ENCODE measurements at places on chromosomes 6 and 20.

GRCh38 chr6:157159348-157159747, 164.0 kb downstream of the TMEM242 start:
- DNase-seq = no peak

DNA sequence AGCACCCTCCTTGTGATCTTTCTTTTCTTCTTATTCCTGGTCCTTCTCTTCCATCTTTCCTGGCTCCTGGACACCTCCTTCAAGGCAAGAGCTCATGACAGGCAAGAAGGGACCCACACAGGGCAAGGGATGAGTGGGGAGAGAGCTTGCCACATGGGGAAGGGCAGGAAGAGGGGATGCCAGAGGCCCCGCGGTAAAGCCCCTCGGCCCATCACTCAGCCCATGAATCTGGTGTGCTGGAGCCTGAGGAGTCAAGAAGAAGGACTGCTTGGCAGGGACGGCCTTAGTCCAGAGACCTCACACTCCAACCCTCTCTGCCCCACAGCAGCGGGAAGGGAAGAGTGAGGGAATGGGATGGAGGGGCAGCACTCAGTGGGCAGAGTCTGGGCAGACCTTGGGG, 52.3 kb upstream of the SAYSD1 start:
- no peak for DNase-seq

DNA sequence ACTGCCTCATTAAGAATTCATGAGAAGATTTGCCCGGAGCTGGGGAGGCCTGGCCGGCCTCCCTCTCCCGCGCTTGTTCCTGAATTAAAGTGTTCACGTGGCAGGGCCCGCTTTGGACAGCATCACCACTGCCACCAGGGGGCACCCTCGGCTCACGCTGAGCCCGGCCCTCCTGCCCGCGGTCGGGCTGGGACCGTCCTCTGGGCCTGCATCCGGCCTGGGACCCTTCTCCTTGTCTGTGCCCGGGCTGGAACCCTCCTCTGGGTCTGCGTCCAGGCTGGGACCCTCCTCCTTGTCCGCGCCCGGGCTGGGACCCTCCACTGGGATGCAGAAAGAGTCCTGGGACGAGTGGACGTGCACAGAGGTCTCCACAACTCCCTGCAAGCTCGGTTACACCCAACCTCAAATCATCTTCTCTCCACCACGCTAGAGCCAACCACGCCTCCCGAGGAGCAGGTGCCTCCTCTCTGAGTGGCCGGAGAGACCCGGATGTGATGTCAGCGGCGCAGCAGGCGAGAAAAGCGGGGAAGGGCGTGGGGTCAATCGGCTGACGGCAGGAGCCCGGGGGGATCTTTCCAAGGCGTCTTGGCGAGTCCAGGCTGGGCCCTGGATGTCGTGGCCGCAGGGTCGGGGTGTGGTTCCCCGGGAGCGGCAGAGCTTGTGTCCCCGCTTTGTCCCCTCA, 50.9 kb upstream of the DACT2 start:
- peak; percentile 33 for DNase-seq

GRCh38 chr6:26336355-26337198, 28.4 kb upstream of the BTN3A2 start:
- peak; percentile 76 for DNase-seq

DNA sequence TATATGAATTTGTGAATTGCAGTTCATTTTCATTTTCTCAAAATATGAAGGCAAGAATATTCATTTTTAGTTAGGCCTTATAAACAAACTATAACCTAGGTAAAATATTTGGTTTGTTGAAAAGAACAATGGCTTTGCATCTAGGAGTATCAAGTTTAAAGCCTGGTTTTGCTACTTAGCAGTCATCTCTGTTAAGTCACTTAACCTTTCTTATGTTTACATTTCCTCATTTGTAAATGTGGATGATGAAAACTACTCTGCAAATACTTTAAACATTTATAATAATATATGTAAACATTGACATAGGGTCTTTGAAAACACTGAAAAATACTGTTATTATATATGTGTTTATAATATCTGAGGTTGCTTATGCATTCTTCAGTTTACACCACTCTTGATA, 135.5 kb downstream of the CENPW start:
- no peak for DNase-seq

GRCh38 chr20:19074828-19075516, 137.5 kb upstream of the SLC24A3 start:
- DNase-seq = no peak

DNA sequence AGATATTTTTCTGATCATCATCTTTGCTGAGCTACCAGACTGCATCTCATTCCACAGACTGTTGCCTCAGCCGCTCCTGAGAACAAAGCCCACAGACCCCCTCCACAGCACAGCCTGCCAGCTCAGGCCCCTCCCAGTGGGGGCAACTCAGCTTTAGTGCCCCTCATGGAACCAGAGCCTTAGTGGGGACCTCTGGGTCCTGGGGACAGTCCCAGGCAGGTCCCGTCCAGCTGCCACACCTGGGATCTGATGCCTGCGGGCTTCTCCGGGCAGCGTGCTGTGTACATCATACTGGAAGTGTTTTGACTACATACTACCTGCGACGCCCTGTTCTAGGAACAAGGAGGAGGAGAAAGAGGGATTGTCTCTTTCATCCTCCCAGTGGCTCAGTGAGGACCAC, 38.3 kb upstream of the QKI start:
- DNase-seq = no peak

DNA sequence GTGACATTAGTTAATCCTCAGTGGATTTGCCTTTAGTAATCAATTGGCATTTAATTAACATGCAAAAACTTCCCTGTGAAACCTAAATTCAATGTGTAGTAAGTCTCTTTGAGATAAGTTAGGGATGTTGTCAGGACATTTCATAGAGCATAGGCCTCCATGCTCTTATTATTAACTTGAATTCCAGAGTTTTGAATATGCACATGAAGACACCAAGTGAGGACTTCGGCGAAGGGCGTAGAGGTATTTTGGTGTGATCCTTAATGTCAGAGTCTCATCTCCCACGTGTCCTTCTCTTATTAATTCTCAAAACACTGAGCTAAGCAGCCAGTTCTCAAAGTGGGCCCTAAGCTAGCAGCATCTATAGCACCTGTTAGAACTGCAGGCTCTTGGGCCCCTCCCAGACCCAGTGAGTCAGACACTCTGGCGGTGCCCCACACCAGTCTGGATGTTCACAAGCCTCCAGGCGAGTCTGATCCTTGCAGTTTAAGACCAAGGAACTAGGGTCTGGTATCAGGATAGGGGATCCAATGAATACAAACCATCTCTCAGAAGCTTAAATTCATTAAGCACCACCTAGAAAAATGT, 292.1 kb downstream of the QKI start:
- DNase-seq = peak; percentile 6

GRCh38 chr6:15413466-15414234, 167.8 kb downstream of the JARID2 start:
- peak; percentile 40 for DNase-seq

GRCh38 chr6:112332274-112332673, 14.9 kb upstream of the RFPL4B start:
- DNase-seq = peak; percentile 80

DNA sequence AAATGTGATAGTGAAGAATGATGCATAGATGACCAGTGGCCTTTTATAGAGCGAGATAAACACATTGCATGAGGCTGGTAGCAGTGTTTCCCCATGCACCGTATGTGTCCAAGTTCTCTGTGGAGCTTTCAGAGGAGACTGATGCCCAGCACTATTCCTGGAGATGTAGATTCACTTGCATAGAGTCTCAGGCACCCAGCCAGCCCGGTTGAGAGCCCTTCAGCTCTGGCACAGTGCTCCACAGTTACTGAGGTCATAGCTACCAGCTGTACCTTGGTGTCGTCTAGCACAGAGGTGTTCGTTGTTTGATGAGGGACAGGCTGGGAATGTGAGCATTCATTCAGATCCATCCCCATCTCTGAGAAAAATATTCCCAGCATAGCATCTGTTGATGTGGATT, 328.9 kb downstream of the FARS2 start:
- DNase-seq = no peak

DNA sequence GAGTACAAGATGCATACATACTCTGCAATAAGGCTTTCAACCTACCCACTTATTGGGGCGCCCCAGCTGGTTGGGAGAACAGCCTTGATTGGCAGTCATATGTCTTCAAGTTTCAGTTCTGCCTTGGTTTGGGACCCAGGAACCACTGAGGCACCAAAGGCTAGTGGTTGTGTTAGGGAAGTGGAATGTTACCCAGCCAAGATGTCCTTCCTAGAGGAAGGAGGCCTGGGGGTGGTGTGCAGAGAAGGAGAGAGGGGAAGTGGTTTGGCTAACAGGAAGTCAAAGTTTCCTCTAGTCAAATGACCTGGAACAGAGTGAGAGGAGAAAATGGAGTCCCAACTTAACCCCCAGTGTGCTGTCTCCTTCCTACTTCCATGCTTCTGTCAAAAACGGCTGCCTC, 59.4 kb downstream of the CD164 start:
- DNase-seq = no peak

DNA sequence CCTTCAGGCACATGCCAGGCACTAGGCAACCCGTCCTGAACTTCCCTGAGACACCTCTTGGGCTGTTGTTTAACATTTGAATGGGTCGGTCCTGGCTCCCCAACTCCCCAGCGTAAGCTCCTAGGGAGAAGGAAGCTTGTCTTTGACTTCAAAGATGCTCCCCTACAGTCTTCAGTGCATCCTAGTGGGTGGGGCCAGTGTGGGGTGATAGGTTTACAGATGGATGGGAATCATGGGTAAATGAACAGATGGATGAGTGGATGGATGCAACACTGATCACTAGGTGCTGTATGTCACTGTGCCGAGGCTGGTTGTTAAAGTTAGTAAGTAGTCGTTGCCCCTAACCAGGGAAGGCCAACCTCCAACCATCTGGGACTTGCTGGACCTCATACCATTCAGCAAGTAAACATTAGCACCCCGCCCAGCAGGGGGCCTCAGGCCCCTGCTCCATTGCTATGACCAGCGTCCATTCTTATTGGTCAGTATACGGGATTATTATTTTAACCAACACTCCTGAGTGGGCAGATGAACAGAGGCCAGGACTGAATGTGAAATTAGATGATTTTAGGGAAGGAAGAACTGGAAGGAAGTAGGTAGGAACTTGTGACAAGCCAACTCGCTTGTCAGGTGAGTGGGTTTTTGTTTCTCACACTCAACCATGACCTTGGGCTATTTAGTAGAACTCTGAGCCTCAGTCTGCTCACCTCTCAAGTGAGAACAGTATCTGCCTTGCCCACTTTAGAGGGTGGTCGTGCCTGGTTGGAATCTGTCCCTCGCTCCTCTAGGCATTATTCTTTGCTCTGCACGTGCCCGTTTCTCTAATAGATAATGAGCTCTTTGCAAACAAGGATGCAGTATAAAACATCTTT, 82.9 kb upstream of the FOXP4 start:
- peak; percentile 75 for DNase-seq

DNA sequence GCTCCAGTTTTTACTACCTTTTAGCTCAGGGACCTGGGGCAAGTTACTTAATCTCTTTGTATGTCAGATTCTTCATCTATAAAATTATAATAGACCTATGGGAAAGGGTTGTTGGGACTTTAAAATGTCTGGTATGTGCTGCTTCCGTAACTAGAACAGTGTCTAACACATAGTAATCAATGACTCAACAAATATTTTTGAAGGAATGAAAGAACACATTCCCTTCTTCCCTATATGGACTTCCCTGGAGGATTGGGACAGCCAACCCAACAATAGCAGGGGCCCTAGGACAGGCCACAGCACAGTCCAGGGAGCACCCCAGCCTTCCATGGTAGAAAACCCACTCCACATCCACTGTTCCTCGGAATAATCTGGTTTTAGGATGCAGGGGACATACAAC, 50.7 kb upstream of the TPD52L1 start:
- peak; percentile 68 for DNase-seq

GRCh38 chr6:125827788-125828320, 37.1 kb downstream of the NCOA7 start:
- no peak for DNase-seq

DNA sequence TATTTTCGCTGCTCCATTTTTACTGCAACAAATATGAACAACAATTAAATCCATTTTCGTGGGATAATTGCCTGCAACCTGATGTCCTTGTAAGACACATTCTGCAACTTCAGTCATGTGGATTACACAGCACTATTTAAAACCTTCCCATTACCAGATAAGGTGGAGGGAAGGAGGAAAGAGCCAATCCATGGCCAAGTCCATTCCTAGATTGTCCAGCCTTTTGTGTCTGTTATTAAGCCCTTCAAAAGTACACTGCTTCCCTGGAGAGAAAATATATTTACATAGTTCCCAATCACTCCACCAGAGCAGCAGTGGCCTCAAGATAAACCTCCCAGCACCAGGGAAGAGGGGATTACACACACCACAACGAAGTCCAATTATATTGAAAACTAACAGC, 347.9 kb downstream of the CDH26 start:
- DNase-seq = no peak

DNA sequence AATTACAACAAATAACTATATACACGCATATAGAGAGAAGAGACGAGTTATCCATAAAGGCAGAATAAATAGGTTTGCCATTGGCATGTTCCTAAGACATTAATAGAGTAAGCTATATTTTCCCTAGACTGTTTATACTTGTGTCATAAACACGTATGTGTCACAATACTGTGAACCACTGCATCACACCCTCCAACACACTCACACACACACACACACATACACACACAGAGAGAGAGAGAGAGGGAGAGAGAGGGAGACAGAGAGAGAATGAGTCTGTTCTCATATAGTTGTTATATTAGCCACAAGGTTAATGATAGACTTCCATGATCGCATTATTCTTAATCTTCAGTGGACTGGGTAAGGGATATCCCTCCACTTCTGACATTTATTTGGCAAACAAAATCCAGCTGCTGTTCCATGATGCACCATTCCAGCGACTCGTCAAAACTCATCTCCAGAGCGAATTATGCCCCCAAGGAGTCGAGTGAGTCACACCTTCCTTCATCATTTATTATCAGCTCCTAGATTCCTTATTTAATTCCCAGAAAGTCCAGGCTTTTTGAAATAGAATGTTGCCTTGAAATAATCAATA, 82.8 kb upstream of the HIVEP1 start:
- peak; percentile 18 for DNase-seq

GRCh38 chr20:37714978-37715672, 21.3 kb downstream of the CTNNBL1 start:
- peak; percentile 25 for DNase-seq

GRCh38 chr20:32762754-32763201, 593 bp downstream of the DNMT3B start:
- no peak for DNase-seq

DNA sequence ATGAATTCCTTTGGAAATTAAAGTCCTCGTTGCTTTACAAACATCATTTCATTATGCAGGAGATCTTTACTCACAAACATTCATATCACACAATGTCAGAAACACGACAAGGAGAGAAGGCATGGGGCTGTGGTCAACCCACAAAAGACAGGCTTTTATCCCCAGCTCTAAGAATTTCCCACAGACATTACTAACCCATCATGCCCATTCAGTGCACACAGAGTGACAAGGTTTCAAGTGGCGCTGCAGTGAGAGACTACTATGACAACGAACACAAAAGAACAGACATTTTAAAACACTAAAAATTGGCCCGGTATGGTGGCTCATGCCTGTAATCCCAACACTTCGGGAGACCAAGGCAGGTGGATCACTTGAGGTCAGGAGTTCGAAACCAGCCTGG, 579.8 kb upstream of the AGPAT4 start:
- no peak for DNase-seq

All from fibroblast of mammary gland (primary cell).